ENCODE measurements at places on chromosomes 13 and 19. TPM values are rescaled to one million over a fixed set of nuclear protein-coding genes. Genes with fewer than 3 reads are reported as not detected.

The ZNF792 gene
- 6.5 TPM for total RNA-seq

DNA sequence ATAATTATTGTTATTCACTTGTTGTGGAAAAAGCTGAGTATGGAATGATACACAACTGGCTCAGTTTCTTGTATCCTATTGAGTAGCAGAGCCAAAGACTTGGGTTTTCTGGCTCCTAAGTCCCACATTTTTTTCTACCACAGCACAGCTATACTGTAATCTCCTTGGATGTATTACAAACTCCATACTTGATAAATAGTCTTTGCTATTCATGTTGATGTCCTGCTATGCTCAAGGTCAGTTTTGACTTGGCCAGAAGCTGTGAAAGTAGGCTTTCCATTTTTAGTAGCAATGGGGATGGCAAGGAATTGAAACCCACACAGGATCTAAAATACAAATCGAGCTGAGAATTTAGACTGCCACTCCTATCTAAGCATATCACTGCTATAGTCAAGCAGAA is 79.1 kb downstream of the B3GLCT start:
- no peak for DNase-seq

DNA sequence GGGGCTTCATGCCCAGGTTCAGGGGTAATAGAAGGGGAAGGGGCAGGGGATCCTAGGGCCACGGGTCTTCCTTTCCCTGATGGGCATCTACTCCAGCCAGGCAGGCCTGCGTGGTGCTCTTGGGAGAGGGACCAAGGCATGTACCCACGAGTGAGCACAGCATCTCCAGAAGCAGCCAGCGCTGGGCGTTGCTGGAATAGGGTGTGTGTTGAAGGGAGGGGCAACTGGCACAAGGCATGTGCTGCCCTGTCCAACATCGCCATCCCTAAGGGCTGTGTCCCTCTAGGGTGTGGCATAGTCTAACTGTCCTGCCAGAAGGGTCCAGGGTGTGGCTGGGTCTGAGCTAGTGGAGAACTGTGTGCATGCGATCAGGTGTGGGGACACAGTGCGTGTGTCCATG is 2.9 kb downstream of the NOTCH3 start:
- DNase-seq, result no peak

DNA sequence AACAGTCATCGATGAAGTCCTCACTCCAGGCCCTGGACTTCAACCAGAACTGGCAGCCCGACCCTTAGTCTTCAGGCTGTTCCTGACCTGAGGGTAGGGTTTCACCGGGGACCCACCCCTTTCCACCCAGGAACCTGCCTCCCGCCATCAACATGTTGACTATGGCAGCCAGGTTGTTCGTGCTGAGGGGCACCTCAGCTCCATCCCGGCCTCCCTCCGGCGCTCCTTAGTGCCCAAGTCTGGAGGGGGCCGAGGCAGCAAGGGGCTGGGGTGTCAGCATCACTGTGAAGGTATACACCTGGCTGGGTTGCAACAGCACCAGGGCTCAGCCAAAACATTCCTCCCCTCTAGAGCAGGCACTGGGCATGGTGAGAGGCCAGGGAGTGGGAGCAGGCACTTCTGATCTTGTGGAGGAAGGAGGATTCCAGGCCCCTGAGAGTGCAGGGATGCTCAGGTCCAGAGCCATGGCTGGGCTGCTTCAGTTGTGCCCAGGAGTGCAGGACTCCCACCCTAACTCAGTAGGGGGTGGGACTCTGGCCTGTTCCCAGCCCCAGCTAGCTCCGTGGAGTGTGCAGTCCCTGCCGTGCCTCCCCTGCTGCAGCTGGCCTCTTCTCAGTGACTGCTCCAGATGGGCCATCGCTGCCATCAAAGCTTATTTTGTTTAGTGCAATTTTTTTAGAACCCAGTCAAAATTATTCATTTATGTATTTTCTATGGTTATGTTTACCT is 1445.9 kb downstream of the PCDH9 start:
- no peak for DNase-seq

The ERICH6B gene
- not detected for total RNA-seq

GRCh38 chr13:71515744-71516038 is 351.3 kb downstream of the DACH1 start:
- no peak for DNase-seq

- DNase-seq, result no peak
Measured at GRCh38 chr13:113406321-113407102, 42.6 kb upstream of the GRTP1 start.

The ATP4A gene
- total RNA-seq, result not detected

The ZNF253 gene
- 2.3 TPM for total RNA-seq

GRCh38 chr13:54394085-54394700 is 1365.6 kb downstream of the OLFM4 start:
- no peak for DNase-seq

GRCh38 chr13:109431217-109431616 is 355.2 kb downstream of the IRS2 start:
- DNase-seq, result no peak

- DNase-seq, result no peak
Measured at GRCh38 chr13:99055281-99055680, 77.4 kb upstream of the DOCK9 start.
